ENCODE measurements at places on chromosomes 3 and 15.

GRCh38 chr3:17078926-17079465 lies 194.2 kb downstream of the PLCL2 start:
- no peak for DNase-seq

DNA sequence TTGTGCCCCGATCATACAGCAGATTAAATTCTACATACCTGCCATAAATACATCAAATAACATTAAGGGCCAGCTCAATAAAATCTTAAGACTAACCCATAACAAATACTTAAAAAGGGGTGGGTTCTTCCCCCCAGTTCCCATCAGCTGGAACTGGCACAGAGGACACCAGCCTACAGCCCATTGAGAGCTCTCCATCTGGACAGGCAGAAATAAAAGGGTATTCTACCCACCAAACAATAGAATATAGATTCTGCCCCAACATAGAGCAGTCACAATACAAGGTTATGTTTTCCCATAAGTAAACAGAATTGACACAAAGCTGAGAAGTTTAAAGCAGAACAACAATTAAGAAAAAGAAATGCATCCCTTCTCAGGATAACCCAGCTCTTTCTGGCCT lies 11.9 kb downstream of the CPOX start:
- no peak for DNase-seq

DNA sequence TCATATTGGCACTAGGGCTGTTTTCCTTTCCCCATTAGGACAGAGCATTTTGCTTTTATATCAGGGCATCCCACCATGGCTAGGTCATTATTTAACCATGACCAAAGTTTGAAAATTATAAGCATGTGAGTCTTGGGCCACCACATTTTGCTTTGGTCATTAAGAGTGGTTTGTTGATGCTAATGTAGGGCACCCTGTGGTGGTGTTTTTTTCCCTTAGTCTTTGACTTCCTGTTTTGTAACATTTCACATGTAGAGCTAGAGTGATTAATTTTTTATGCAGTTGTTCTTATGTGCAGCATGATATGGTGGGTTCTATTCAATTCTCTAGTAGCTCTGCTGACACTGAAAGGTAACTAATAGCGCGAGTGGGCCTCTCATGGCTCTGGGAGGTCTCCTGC lies 249.6 kb upstream of the ROBO1 start:
- DNase-seq = no peak

- DNase-seq = no peak
Observed at GRCh38 chr15:63551400-63551799, 45.8 kb upstream of the FBXL22 start.

DNA sequence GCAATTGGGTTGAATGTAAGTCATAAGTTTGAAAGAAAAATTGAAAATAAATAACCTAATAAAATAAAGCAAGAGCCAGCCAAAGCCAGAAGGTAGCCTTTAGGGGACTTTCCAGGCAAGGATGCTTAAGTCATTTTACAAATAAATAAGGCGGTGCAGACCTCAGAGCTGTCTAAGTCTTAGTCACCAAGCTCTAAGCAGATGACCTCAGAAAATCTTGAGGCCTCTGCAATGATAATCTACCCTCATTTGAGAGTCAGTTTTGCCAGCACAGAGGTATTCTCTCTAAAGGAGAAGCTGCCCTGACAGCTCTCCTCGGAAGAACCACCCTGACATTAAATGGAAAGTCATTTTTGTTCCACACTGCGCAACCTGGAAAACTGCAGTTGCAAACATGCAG lies 113.9 kb downstream of the OXNAD1 start:
- no peak for DNase-seq

GRCh38 chr15:53034767-53035245 lies 244.7 kb upstream of the ONECUT1 start:
- no peak for DNase-seq

Measured in nephron progenitor cell (in vitro differentiated cells).